ENCODE measurements at places on chromosomes 3 and 15.

- no peak for DNase-seq
Observed at GRCh38 chr3:155872904-155873646, 2.6 kb downstream of the GMPS start.

- no peak for DNase-seq
Observed at GRCh38 chr3:31729573-31729972, 196.8 kb downstream of the STT3B start.

DNA sequence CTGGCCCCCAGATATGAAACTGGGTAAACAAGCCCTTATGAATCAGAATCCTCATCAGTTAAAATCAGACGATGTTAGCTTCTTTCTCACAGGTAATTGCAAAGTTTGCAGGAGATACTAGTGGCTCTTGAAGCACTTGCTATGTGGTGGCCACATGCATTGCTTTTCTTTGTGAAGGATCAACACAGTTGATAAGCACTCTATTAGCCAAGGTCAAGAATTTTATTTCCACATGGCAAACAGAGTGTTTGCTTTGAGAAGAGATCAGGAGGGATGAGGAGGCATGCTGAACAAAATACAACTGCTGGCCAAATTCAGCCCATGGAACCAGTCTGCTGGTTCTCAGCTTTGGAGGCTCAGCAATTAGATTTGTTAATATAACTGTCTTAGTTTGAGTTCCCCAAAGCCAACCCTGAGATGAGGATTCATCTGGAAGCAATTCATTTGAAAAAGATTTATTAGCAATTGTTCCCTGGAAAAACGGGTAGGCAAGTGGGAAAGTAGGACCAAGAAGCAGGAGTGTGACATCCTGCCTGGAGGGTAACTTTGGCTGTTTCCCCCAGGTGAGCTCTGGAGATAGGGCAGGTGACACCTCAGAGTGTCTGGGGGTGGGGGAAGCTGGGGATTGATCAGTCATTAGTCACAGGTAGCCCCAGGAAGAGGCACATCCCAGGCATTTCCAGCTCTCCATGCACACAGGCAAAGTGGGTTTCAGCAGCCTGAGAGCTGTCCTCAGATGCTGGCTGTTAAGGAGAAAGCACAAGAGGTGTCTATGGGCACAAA, 180.3 kb downstream of the ABHD5 start:
- no peak for DNase-seq

- no peak for DNase-seq
Observed at GRCh38 chr3:111369958-111370357, 172.0 kb upstream of the CD96 start.

DNA sequence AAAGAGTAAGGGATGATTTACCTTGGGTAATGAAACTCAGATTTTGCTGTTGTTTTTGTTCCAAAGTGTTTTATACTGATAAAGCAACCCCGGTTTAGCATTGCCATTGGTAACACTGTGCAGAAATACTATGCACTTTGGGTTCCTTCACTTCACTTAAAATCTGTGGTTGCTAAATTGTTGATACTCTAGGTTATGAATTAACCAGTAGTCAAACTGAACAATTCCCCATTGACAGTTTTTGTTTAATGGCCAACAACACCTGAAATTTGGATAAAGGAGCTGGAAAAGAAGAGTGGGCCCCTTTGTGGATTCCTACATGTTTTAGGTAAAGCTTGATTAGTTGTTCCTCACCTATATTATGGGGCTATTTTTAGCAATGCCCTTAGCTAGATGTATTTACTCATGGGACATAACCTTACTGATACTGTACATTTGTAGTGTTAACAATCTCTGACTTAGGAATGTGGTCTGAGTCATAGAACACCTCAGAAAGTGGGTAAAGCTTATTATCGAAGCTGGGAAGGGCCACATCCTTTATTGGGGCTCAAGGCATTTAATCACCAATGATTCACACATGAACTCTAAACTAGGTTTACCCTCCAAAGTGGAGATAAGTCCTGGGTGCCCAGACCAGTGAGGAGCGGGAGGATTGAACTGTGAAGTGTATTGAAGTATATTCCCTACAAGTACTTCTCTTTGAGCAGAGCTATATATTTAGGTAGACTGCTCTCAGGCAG, 29.5 kb upstream of the THRB start:
- DNase-seq: no peak

DNA sequence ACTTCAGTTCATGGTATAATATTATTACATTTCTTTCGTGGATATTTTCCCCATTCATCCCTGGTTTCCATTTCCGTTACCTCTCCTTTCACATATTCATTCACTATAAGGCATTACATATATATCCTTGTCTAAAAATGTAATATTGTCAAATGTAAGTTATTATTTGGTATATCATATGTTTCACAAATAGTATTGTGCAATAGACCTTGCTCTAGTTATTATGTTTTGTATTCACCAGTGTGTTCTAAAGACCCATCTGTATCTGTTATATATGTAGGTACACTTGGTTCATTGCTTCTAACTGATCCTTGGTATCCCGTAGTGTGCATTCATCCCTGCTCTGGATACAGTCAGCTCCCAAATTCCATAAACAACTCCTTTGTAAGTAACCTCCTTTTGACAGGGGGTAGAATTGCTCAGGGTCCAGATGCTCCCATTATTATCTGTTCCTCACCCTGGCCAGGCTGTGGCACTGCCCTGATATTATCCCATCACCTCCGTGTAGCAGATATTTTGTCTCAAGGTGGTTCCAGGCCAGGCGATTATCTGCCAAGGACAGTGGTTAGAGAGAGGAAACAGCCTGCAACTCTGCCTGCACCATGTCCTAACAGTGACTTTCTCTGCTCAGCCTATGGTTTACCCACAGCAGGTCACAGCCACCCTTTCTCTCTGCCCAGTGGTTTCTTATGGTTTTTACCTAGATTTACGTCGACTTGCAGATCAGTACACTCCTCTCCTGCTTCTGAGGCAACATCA, 29.2 kb downstream of the PAQR9 start:
- no peak for DNase-seq

DNA sequence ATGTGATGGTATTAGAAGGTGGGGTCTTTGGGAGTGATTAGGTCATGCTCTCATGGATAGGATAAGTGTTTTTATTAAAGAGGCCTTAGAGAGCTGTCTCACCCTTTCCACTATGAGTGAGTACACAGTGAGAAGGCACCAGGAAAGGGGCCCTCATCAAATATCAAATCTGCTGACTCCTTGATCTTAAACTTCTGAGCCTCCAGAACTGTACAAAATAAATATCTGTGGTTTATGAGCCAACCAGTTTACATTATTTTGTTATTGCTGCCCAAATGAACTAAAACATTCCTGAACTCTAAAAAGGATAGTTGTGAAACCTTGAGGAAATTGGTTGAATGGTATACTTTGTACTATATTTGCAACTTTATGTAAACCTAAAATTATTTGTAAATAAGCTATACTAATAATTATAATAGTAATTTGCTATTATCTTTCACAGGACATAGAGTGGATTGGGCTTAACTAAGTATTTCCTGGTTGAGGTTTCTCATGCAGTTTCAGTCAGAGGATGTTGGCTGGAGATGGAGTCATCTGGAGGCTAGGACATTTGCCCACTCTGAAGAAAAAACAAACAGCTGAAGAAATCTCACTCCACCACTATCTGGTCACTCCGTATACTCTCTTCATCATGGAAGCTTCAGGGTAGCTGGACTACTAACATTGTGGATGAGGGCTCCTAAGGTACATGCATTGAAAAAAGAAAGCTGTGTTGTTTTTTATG, 1068.6 kb upstream of the CADM2 start:
- DNase-seq: no peak

DNA sequence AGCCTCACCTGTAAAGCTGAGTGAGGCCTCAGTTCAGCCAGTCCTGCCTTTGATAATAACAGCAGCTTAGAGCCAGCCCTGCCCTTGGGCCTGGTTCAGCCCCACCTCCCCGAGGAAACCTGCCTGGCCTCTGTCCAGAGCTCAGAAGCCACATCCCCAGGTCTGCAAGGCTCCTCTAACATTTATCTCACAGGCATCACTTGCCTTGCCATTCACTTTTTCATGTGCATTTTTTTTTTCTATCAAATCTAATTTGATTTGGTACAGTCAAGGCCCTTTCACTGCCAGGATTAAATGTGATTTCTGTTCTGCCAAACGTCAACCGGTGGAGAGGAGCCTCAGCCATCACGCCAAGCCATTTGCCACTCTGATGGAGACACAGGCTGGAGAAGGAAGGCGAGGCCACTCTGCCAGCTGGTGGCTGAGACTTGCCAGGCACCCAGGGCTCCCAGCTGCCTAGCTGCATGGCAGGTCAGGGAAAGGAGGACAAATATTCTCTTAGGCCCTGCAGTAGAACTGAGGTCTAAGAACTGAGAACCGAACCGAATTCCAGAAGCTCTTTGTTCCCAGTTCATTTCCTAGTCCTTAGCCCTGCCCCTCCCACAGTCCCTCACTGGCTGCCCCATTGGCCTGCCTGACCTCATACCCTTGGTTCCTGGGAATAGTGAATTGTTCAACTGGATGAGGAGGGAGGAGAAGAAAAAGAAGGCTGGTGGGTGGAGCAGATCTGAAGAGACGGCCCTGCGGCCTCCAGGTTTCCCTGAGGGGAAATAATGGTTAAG, 76.4 kb downstream of the SPSB4 start:
- no peak for DNase-seq

GRCh38 chr3:23246651-23247050, 43.5 kb downstream of the UBE2E2 start:
- DNase-seq: no peak

GRCh38 chr3:81513591-81513990, 247.9 kb downstream of the GBE1 start:
- no peak for DNase-seq

DNA sequence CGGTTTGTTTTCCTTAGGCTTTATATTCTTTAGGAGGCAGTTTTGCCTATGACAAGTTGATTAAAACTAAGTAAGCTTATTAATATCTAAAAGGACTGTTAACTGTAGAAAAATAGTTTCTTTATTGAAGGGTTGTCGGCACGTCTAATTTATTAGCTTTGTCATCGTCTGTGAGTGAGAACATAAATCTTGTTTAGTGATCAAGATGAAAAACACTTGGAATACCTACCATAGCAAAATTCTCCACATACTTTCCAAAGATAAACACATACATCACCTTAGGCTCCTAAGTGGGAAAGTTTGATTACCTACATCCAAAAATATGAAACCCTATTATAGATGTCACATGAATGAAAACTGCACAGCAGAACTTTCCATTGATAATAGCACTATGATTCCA, 139.1 kb upstream of the BNIP2 start:
- DNase-seq: no peak

GRCh38 chr3:168475704-168476103, 380.0 kb upstream of the GOLIM4 start:
- no peak for DNase-seq

- DNase-seq: no peak
Observed at GRCh38 chr3:71225951-71226564, 357.5 kb downstream of the FOXP1 start.

DNA sequence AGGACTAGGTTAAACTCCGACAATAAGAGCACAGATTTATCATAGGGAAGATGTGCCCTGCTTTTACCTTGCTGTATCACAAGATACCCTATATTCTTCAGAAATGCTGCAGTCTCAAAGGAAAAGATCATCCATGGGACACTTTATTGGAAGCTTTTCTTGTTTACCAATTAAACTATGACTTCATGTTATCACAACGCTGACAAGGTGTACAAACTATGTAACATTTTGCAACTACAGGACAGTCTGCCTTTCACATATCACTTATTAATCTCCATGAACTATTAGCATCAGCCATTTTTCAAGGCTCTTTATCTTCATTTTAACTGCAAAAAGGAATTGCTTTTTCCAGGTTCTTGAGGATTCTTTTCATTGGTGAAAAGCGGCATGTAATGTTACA, 34.0 kb downstream of the CBLB start:
- DNase-seq: no peak

Data from putamen (tissue), 1 donor.